ENCODE measurements at places on chromosomes 1 and 21. TPM values are rescaled to one million over a fixed set of nuclear protein-coding genes. Genes with fewer than 3 reads are reported as not detected.

Gene CCDC24
- total RNA-seq = 11.2 TPM

Gene KRTAP21-3
- total RNA-seq = not detected

Gene DNTTIP2
- 84.2 TPM for total RNA-seq

Gene SFN
- total RNA-seq = 4.0 TPM

Gene KLF17
- total RNA-seq = not detected

Gene TAS1R1
- total RNA-seq = 0.13 TPM

Gene ADGRL4
- 0.48 TPM for total RNA-seq

Gene SPATA1
- 1.1 TPM for total RNA-seq

Gene APOBEC4
- total RNA-seq = not detected

Gene AURKAIP1
- total RNA-seq = 194 TPM

Gene SLC9C2
- not detected for total RNA-seq

Gene NMNAT2
- 20.9 TPM for total RNA-seq

DNA sequence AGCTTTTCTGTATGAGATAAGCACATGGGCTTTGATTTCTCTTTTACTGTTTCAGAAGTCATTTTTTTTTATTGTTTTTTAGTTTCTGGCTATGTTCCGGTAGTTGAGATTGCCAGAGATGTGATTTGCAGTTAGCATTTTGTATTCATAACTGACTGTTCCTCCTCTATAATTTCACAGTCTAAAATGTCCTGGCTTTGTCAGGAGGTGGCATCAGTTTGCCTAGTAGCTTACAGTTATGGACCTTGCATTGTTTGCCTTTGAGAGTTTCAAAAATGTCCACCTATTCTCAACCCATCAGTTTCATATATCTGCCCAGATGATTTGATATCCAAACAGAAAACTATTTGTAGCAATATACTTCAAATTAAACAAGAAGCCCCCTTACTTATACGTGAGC, 39.5 kb upstream of the ST6GALNAC3 start:
- no peak overlapping the region for H3K27ac ChIP-seq
- no peaks in the 10 kb centered on the region for H3K36me3 ChIP-seq
- H3K4me1 ChIP-seq = peaks cover under 1% of the 10 kb centered on the region

- H3K4me3 ChIP-seq = no peak overlapping the region
- peak; percentile 7 for DNase-seq
- no peaks in the 10 kb centered on the region for H3K36me3 ChIP-seq
- no peaks in the 10 kb centered on the region for H3K4me1 ChIP-seq
Observed at GRCh38 chr21:27564684-27565301, 597.9 kb upstream of the ADAMTS5 start.

- H3K27ac ChIP-seq = no peak overlapping the region
- no peak overlapping the region for H3K4me3 ChIP-seq
- DNase-seq = no peak
- no peaks in the 10 kb centered on the region for H3K27me3 ChIP-seq
Observed at GRCh38 chr21:25624511-25624910, 14.5 kb upstream of the JAM2 start.

GRCh38 chr1:119631433-119632102, 16.5 kb downstream of the ZNF697 start:
- H3K4me3 ChIP-seq = no peak overlapping the region
- peaks cover 4% of the 10 kb centered on the region for H3K4me1 ChIP-seq
- no peak overlapping the region for H3K27ac ChIP-seq

GRCh38 chr1:31503570-31503969, 72.7 kb upstream of the TINAGL1 start:
- H3K27me3 ChIP-seq = no peaks in the 10 kb centered on the region
- no peak overlapping the region for H3K4me3 ChIP-seq
- peaks cover 13% of the 10 kb centered on the region for H3K4me1 ChIP-seq
- H3K36me3 ChIP-seq = no peaks in the 10 kb centered on the region

- no peak overlapping the region for H3K27ac ChIP-seq
- peaks cover 33% of the 10 kb centered on the region for H3K36me3 ChIP-seq
- peaks cover 28% of the 10 kb centered on the region for H3K4me1 ChIP-seq
- no peaks in the 10 kb centered on the region for H3K27me3 ChIP-seq
Observed at GRCh38 chr1:153750026-153750995, 22.5 kb downstream of the INTS3 start.

- H3K36me3 ChIP-seq = peaks cover 3% of the 10 kb centered on the region
- no peaks in the 10 kb centered on the region for H3K4me1 ChIP-seq
- no peak overlapping the region for H3K27ac ChIP-seq
- no peak for DNase-seq
Observed at GRCh38 chr1:48761411-48761810, 15.3 kb downstream of the BEND5 start.

DNA sequence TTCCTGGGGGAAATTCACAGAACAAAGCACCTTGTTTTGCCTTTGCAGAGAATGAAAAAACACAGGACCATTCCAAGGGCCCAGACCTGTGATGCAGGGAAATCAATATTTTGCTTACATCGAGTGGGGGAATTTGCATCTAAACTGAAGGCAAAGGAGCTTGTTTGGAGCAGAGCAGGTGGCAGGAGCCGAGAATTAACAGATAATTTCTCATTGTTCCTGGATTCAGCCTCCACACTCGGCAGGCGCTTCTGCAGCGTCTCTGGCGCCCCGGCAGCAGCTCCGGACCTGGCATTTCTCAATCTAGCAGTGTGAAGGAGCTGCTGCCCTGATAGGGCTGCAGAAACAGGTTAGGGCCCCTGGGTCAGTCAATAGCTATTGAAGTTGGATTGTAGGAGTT, 2.0 kb upstream of the SYT6 start:
- H3K27ac ChIP-seq = no peak overlapping the region
- no peaks in the 10 kb centered on the region for H3K4me1 ChIP-seq
- H3K36me3 ChIP-seq = no peaks in the 10 kb centered on the region
- H3K4me3 ChIP-seq = no peak overlapping the region

DNA sequence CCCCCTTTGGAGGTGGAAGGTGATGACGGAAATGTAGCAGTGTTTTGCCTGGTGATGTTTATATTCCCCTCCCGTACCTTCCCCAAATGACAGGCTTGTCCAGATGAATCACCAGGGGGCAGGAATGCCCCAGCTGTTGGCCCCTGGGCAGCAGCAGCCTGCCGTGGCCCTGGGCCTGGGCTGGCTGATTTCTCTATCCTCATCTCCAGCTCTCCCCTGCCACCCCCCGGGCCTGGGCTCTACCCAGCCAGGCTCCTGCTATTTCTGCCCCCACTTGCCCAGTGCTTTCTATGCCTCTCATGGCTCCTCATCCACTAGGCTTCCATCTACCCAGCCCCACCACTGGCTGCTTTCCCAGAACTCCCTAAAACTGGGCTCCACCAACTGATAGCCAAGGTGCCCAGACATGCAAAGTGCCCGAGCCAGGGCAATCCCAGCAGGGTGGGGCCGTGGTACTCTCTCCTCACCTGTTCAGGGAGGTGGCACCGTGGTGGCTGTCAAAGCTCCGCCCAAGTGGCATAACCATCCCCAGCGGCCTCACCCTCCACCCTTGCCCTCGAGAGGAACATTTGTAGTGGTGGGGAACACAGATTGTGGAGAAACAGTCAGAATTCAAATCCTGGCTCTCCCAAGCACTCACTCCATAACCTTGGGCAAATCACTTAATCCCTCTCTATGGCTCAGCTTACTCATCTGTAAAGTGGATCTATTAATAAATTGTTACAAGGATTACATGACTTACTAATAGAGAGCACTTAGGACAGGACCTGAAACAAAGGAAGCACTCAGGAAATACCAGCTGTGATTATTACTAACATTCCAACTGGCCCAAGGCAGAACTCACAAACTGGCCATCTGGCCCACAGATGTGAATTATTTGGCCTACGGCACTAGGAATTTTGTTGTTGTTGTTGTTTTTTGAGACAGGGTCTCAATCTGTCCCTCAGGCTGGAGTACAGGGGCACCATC, 12.8 kb upstream of the ECE1 start:
- no peak overlapping the region for H3K27ac ChIP-seq
- H3K4me3 ChIP-seq = no peak overlapping the region
- peaks cover 19% of the 10 kb centered on the region for H3K4me1 ChIP-seq
- H3K36me3 ChIP-seq = no peaks in the 10 kb centered on the region
- DNase-seq = no peak

- H3K36me3 ChIP-seq = no peaks in the 10 kb centered on the region
- DNase-seq = no peak
- H3K4me1 ChIP-seq = no peaks in the 10 kb centered on the region
- no peaks in the 10 kb centered on the region for H3K27me3 ChIP-seq
Observed at GRCh38 chr1:117596023-117596720, 9.7 kb upstream of the TENT5C start.

- no peak for DNase-seq
- no peak overlapping the region for H3K4me3 ChIP-seq
- H3K27me3 ChIP-seq = no peaks in the 10 kb centered on the region
- H3K27ac ChIP-seq = no peak overlapping the region
- no peaks in the 10 kb centered on the region for H3K4me1 ChIP-seq
Observed at GRCh38 chr1:245363461-245364200, 208.8 kb downstream of the KIF26B start.

- no peak overlapping the region for H3K27ac ChIP-seq
- no peak for DNase-seq
- H3K4me1 ChIP-seq = peaks cover 8% of the 10 kb centered on the region
- peaks cover 2% of the 10 kb centered on the region for H3K27me3 ChIP-seq
Observed at GRCh38 chr1:244052728-244053312, 1.7 kb downstream of the ZBTB18 start.

GRCh38 chr1:155003766-155004351, 1.3 kb downstream of the ZBTB7B start:
- H3K27me3 ChIP-seq = no peaks in the 10 kb centered on the region
- no peak for DNase-seq

DNA sequence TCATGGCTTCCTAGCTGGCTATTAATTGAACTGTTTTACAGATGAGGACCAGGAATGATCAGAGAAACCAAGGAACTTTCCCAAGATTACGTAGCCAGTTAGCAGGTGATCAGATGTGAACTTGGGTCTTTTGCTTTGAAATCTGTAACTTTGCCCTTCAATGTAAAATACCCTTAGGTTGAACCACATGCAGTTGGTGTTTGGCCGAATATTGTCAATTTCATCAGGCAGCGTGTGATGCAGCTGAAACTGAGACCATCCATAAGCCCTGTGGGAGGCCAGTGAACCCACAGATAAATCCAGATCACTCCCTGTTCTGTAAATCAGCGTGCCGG, 150.8 kb downstream of the ETS2 start:
- H3K4me1 ChIP-seq = no peaks in the 10 kb centered on the region
- peaks cover 2% of the 10 kb centered on the region for H3K27me3 ChIP-seq
- no peak for DNase-seq

DNA sequence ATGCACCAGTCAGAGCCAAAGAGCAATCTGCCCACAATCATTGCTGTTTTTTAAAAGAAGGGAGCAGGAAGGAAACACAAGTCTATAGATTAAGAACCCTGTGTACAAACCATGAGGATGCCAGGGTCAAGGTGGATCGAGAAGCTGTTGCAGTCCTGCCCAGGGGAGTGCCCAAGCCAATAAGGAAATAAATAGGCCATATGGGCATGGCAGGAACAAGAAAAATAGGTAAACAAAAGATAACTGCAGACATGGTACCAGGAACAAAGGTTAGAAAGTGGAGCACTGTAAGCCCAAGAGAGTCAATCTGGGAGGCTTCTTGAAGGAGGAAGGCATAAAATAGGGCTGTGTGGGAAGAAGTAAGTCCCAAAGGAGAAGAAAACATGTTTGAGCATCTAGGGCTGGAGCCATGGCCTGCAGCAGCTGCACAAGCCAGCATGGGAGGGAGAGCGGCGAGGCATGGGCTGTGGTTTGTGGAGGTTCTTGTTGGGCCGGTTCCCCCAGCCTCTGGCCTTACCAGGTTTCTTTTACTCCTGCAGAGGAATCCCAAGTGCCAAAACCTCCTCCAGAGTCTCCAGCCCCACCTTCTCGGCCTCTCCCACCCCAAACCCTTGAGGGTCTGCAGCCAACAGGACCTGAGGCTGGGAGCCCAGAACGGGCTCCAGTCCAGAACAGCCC, 13.6 kb downstream of the INAVA start:
- no peak for DNase-seq
- no peak overlapping the region for H3K4me3 ChIP-seq
- no peak overlapping the region for H3K27ac ChIP-seq
- H3K36me3 ChIP-seq = peaks cover 70% of the 10 kb centered on the region
- no peaks in the 10 kb centered on the region for H3K27me3 ChIP-seq

DNA sequence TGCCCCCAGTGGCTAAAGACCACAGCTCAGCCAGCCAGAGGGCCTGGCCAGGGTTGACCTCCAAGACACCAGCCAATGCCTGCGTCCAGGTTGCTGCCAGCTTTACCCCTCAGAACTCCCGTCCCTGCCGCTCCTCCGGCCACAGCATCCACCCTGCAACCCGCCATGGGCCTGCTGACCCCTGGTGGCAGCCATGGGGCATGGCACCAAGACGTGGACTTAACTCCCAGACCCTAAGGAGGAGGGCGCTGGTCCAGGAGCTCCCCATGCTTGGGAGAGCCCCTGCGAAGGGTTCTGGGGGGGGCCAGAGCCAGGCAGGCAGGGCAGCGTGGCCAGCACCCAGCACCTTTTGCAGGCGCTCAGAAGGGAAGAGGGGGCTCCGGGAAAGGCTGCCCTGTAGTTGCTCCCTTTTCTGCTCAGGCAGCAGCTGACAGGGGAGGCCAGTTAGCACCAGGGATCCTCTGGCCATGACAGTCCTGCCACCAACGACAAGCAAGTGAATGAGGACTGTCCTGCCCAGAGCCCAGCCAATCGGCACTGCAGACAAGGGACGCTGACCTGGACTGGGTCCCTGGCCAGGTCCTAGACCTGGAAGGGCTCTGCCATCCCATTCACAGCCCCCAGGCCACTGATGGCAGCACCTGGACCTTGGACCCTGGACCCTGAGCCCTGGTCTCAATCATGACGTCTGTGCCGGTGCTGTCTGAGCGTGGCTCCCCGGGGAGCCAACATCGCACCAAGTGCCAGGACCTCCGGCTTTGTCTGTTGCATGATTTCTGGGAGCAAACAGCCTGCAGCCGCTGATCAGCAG, 246.2 kb downstream of the NPHP4 start:
- no peaks in the 10 kb centered on the region for H3K27me3 ChIP-seq
- H3K27ac ChIP-seq = no peak overlapping the region

DNA sequence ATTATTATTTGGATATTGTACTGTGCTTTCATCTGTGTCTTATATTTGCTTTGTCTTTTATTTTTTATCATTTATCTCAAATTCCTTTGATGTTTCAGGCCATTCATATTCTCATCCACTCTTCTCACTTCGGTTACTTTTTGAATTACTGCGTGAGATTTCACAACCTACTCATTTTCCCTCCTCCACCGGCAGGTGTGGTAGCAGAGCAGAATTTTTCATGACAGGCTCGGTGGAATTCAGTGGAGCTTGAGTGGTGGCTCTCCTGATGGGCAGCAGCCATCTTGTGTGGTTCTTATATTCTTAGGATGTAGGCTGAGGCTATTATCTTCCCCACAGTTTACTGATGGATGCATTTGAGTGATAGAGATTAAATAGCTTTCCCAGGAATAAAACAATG, 92.3 kb upstream of the IVNS1ABP start:
- no peak for DNase-seq
- H3K36me3 ChIP-seq = no peaks in the 10 kb centered on the region
- H3K27me3 ChIP-seq = no peaks in the 10 kb centered on the region
- H3K27ac ChIP-seq = no peak overlapping the region
- no peak overlapping the region for H3K4me3 ChIP-seq

- no peaks in the 10 kb centered on the region for H3K27me3 ChIP-seq
- no peaks in the 10 kb centered on the region for H3K36me3 ChIP-seq
- H3K27ac ChIP-seq = no peak overlapping the region
- H3K4me3 ChIP-seq = no peak overlapping the region
Observed at GRCh38 chr1:164223378-164223777, 335.6 kb upstream of the PBX1 start.

- no peak for DNase-seq
- no peaks in the 10 kb centered on the region for H3K36me3 ChIP-seq
- no peak overlapping the region for H3K4me3 ChIP-seq
- no peak overlapping the region for H3K27ac ChIP-seq
- no peaks in the 10 kb centered on the region for H3K27me3 ChIP-seq
- no peaks in the 10 kb centered on the region for H3K4me1 ChIP-seq
Observed at GRCh38 chr1:105492921-105493320, 1563.6 kb upstream of the PRMT6 start.
